ENCODE measurements at places on chromosomes 16 and 17.
A peak's percentile ranks its signal among the peaks of the same experiment; 100 is the strongest.

DNA sequence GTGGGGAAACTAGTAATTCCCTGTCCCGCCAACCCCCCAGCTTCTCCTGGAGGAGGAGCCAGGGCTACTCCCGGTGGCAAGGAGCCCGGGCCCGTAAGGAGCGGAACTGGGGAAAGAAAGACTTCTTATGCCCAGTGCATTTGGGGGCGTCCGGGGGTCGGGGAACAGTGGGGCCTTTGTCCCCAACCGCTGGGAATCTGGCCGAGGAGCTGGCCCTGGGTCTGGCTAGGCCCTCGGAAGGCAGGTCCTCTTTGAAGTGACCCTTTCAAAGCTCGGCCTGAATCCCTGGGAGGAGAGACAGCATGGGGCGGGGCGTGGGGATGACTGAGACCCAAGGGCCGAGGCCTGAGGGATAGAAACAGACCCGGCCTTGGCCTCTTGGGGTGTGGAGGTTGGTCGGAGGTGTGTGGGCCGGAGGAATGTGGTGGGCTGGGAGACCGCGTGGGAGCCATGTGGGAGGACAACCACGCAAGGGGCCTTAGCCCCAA lies 6.0 kb downstream of the ARHGAP23 start:
- DNase-seq, result peak; percentile 51

DNA sequence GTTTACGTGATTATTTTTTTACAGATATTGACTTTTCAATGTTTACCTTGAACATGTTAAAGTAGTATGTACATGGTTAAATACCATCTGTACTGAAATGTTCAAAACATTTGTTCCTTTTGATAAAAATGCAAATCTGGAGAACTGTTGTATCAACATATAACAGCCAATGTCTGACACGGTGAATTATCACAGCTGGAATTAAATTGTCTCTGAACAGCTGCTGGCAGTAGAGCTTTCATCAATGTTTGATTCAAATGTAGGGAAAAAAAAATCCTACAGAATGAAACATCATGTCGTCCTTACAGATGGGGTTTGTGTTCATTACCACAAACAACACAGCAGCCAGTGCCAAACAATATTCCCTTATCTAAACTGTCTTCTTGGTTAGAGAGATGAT lies 79.9 kb downstream of the TOX3 start:
- DNase-seq, result no peak

- no peak for DNase-seq
Measured at GRCh38 chr17:80451104-80451775, 25.2 kb downstream of the NPTX1 start.

DNA sequence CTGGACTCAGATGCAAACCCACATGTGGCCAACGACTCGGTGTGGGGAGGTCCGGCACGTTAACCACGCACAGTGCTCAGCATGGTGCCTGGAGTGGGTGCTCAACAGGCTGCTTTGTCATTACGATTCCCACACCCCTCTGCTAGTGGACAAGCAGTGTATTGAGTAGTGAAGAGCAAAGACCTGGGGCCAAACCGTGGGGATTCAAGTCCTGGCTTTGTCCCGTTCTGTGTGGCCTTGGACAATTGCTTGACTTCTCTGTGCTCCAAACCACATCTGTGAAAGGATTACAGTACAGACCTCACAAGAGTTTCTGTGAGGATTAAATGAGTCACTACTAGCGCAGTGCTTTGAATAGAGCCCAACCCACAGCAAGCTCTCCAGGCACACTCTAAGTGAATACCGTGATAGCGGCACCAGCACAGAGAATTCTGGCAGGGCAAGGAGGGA lies 33.8 kb downstream of the TRPV2 start:
- DNase-seq, result no peak

- peak; percentile 77 for DNase-seq
Measured at GRCh38 chr17:76547183-76547641, 7.4 kb downstream of the PRCD start.

GRCh38 chr16:85428168-85428898 lies 184.8 kb upstream of the GSE1 start:
- DNase-seq, result no peak

DNA sequence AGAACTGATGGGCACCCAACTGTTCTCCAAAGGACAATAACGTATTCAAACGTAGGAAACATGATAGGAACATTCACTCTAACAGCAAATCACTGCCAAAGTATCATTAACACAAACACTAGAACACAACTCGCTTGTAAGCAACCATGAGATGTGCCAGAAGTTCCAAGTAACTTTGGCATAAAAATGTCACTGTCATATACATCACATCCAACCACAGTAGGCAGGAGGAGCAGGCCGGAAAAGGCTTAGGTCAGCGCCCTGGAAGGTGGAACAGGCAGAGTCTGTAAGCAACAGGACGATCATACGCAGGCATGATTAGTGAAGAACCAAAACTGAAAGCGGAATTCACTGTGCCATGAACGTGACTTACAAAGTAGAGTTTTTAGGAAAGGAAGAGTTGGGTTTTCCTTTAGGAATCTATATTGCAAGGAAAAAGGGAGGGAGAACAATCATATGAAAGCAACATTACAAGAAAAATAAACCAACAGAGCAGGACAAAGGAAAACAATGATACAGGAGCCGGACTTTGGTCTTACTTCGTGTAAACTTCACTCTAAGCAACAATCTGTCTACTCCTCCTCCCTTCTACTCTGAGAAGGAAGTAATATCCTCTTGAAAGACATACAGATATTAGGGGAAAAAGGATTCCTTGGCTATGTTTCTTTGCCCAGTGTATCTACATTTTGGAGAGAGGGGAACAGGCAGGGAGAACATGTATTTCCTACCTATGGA lies 52.3 kb downstream of the YWHAE start:
- no peak for DNase-seq

- no peak for DNase-seq
Measured at GRCh38 chr17:41054025-41054424, 1.0 kb downstream of the KRTAP2-2 start.

DNA sequence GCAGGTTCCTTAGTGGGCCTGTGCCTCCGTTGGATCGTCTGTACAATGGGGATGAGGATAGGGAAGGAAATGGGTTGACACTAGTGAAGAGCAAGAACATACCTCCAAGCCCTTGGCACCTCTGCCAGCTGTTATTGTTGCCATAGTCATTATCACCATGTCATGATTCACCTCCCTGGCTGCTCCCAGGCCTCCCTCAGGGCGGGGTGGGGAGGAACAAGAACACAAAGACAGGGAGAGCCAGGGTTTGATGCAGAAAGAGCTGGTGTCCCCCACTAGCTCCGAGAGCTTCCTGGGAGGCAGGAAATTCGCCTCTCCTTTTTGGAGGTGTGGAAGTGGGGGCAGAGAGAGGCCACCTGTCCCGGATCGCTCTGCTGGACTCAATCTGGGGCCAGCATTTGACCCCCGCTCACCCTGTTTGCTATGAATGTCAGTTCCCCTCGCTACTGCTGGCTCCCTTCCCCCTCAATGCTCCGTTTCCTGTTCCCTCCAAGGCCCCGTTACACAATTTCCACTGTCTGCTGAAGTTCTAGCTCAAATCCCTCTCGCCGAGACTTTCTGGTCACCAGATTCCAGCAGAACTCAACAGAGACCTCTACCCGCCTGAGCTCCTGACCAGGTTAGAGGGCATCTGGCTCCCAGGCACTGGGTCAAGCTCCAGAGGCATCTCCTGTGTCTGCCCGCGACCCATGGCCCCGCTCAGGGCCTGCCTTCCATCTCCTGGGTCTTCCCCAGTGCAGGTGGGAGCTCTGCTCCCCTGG lies 9.1 kb downstream of the TIMP2 start:
- no peak for DNase-seq

- DNase-seq, result peak; percentile 55
Measured at GRCh38 chr16:84308120-84308519, 13.4 kb downstream of the WFDC1 start.

DNA sequence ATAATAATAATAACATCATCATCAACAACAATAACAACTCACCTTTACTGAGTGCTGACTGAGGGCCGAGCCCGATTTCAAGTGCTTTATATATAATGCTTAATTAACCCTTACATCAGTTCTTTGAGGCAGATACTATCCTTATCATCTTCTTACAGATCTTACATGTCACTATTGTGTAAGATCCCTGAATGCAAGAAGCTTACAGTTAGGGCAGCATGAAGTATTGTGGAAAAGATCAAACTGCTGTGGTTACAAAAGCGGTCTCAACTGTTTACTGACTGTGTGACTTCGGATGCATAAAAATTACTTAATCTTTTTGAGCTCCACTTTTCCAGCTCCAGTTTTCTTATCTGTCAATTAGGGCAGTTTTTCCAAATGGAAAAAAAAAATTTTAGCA lies 3.3 kb downstream of the VAT1 start:
- no peak for DNase-seq

- no peak for DNase-seq
Measured at GRCh38 chr17:13541032-13541480, 60.7 kb downstream of the HS3ST3A1 start.

DNA sequence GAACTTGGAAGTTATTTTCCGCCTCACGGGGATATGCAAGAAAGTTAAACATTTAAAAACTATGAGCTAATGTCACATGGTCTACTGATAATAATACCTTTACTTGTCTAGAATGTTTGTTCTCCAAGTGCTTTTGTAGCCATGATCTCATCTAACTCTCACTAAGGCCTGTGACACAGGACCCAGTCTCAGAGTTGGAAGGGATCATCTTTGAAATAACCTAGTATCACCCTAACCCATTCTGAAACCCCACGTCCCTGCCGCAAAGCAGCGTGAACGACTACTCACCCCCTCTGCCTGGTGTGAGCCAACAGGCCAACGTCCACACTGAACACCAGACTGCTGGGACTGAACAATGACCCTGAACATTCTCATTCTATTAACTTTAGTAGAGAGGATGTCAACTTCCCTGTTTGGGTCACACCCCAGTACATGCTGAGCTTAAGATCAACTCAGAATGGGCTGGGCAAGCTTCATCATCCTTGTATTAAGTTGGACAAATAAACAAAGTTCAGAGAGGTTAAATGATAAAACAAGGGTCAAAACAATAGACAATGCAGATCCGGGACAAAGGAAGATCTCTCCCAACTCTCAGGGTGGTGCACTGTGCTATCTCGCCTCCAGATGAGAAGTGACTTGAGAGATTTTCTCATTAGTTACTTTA lies 54.8 kb upstream of the BCAR1 start:
- no peak for DNase-seq

DNA sequence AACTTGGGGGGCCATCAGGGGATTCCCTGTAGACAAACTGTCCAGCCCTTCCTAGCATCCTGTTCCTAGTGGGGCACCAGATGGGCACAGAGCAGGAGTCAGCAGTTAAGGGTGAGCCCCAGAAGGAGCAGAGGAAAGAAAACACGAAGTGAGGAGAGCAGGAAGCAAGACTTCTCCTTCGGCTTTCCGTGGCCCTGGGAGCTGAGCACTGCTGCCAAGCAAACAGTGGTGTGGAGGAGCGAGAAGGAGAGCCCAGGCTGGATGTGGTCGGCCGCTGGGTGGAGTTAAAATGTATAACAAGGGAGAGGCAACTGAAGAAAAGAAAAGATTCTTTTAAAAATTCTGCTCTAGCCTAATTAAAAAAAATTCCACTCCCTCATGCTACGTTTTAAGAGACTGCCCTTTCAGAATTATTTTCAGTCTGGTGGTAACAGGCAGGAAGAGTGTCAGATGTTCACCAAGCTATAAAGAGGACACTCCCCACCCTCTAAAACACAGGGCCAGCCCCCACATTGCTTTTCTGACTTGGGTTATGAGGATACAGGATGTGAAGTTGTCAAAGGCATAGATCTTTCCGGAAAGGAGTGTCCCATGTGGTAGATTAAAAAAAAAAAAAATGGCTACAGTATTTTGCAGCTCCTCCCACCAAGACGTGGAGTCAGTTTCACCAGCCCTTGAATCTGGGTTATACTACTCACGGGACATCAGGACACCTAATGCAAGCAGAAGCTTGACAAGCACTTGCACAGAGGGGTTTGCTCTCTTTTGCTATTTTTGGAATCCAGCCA lies 74.9 kb upstream of the ZFHX3 start:
- no peak for DNase-seq

GRCh38 chr16:25897702-25898101 lies 205.9 kb downstream of the HS3ST4 start:
- DNase-seq, result peak; percentile 14

- no peak for DNase-seq
Measured at GRCh38 chr16:28181515-28181914, 30.2 kb downstream of the XPO6 start.

DNA sequence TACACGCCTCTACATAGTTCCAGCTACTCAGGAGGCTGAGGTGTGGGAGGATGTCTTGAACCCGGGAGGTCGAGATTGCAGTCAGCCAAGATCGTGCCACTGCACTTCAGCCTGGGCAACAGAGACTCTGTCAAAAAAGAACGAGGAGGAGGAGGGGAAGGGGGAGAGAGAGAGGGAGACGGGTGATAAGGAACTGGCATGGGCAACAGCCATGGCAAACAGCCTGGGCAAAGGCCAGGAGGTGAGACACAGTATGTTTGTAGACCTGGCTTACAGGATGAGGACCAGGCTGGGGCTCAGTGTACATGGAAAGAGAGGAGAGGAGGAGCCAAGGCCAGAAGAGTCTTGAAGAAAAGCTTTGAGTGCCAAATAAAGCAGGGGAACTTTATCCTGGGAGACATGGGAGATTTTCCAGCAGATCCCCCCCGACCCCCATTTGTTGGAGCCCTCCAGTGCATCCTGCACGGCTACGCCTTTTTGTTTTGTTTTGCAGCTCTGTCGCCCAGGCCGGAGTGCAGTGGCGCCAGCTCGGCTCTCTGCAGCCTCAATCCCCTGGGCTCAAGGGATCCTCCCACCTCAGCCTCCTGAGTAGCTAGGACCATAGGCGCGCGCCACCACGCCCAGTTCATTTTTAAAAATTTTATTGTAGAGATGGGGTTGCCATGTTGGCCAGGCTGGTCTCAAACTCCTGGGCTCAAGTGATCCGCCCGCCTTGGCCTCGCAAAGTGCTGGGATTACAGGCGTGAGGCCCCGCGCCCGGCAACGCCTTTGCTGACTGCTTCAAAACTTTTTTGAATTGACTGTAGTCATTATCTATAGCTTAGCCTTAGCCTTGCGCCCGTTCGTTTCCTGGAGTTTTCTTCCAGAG lies 1.3 kb upstream of the ALKBH5 start:
- DNase-seq, result no peak

DNA sequence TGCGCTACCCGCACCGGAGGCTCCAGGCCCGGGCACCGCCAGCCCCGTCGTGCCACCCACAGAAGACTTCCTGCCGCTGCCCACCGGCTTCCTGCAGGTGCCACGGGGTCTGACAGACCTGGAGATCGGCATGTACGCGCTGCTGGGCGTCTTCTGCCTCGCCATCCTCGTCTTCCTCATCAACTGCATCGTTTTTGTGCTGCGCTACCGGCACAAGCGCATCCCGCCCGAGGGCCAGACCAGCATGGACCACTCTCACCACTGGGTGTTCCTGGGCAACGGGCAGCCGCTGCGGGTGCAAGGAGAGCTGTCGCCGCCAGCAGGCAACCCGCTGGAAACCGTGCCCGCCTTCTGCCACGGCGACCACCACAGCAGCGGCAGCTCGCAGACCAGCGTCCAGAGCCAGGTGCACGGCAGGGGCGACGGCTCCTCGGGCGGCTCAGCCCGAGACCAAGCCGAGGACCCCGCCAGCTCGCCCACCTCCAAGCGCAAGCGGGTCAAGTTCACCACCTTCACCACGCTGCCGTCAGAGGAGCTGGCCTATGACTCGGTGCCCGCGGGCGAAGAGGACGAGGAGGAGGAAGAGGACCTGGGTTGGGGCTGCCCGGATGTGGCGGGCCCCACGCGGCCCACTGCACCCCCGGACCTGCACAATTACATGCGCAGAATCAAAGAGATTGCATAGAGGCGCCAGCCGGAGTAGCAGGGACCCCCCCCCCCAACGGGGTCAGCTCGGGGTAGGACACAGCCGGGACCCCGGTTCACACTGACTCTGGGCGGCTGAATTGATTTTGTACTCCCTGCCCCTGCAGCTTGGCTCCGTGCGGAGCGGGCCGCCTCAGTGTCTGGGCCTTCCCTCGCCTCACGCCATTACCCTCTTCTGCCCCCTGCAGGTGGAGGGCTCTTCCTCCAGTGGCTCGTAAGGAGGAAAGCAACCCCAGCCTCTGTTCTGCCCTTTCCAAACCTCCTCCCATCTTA lies 58.5 kb downstream of the TMEM132E start:
- peak; percentile 36 for DNase-seq

All from posterior cingulate gyrus (tissue), 11 donors.